Neuronal stem cell (in vitro differentiated cells): ENCODE measurements at places on chromosomes 12 and 14.

GRCh38 chr14:100408350-100409002 is 85.3 kb downstream of the SLC25A47 start:
- DNase-seq: no peak

DNA sequence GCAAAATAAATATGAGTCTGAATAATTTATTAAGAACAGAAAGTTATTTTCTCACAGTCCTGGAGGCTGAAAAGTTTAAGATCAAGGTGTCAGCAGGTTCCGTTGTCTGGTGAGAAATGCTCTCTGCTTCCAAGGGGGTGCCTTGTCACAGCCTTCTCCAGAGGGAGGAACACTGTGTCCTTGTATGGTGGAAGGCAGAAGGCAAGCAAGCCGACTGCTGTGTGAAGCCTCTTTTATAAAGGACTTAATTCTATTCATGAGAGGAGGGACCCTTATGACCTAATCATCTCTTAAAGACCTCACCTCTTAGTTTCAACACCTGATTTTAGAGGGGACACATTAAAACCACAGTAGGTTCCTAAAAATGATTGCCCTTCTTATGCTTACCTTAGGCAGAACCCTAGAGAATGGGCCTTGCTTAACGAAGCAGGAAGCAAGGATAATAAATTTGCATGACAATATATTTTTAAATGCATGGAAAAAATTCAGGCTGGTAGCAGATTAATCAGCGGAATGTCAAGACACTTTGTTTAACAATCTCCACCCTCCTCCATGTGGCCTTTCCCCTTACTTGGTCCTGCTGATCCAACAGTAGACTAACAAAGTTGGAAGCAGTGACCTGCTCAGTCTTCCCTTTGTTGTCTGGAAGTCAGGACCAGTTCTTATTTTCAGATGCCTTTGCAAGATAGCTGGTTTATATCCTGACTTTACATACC is 154.9 kb downstream of the DYRK2 start:
- DNase-seq: no peak

DNA sequence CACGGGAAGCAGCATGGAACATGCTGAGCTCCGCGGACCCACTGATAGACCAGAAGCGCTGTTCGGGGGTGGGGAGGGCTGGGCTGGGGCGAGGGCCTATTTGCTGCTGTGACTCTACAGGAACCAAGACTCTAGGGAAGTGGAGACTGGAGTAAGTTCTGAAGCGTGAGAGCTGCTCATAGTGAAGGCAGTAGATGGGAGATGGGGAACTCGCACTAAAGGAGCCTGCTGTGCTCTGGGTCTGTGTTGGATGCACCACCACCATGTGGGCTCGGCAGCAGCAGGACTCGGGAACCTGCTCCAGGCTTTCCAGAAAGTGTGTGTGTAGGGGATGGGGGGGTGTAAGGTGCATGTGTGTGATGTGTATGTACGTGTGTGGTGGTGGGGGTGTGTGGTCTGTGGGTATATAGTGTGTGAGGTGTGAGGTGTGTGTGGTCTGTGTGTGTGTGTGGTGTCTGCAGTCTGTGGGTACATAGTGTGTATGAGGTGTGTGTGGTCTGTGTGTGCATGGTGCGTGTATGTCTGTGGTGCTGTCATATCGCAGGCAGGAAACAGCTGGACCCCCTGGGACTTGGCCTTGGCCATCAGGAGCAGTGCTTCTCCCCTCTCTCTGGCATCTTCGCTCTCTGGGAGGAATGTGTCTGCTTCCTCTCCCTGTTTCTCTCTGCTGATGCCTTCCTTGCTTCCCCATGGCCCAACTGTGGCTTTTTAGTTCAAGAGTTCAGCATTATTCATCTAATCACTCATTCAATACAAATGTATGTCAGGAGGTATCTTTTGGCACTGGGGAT is 378.9 kb downstream of the FUT8 start:
- no peak for DNase-seq

DNA sequence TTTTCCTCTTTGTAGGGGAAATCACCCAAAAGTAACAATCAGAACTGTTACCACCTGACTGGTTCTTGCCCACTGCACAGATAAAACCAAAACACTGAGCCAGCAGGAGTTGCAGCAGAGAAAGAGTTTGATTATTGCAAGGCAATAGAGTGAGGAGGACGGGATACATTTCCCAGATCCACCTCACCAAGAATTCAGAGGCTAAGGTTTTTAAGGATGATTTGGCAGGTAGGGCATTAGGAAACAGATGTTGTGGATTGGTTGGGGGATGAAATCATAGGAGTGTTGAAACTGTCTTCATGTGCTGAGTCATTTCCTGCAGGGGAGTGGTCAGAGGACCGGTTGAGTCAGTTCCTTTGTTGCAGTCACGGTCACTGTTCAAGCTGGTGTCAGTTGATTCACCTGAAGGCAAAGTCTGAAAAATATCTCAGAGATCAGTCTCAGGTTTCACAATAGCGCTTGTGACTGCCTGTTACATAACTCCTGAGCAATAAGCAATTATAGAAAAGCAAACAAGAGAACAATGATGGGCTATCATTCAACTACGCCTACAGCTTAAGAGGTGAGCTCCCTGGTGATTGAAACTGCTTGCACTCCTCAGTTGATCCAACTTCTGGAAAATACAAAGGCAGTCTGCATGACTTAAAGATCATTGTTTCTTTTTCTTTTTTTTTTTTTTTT is 20.3 kb upstream of the AMN1 start:
- no peak for DNase-seq

DNA sequence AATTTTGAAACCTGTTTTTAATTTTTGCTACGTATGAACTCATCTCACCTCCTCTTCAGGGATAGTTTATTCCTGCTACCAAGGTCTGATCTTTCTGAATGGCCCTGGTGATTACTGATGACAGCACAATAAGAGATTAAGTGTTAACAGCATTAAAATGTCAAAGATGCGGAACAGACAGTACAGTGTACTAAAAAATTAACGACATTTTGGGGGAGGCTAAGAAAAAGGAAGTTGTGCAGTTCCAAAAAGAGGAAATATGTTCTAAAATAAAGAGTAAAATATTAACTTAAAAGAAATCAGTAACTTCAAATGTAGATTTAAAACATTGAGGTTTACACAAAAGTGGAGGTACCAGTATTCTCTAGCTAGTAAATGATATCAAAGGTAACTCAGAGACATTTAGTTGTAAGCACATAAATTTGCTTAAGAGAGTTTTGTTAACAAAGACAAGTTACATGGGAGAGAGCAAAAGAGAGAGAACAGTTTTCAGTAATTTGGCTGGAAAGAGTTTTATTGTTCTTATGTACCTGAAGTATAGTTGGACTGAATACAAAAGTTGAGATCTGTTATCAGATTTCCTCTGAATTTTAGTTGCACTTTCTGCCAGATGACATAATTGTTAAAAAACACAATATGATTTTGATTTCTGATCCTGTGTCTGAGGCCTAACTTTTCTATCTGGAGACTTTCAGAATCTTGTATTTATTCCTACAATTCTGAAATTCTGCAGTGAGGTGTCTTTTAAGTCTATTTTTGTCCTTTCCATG is 4.2 kb upstream of the CLECL1 start:
- DNase-seq: no peak

GRCh38 chr12:62692884-62693283 is 226.3 kb downstream of the MON2 start:
- DNase-seq: no peak

DNA sequence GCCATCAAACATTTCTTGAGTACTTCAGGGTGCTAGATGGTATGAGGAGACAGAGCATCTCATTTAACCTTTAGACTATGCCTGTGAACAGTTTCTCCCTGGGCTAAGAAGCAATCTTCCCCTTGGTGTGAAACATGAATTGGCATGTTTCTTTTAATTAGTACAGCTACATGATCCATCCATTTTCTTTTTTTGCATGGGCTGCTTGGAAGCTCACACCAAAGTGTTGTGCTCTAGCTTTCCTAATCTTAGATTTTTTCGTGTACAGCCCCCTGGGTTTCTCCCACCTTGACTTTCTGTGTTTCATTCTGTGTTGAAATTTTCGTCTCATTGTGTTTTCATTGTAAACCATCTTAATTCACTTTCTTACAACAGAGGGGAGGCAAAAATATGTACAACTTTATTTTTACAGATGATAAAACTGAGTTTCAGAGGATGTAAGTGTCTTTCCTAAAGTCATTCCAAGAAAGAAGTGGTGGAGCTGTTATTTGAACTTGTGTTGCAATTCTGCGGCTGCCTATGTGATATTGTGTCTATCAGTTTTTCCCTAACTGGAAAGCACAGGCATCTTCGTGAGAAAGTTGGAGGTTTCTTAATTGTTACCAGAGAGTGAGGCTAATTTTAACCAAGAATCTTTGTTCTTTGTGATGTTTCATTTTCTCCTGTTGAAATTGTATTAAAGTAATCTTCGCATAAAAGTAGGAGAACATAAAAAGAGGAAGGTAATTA is 64.5 kb downstream of the DAAM1 start:
- no peak for DNase-seq

GRCh38 chr12:111927346-111927745 is 85.3 kb downstream of the MAPKAPK5 start:
- no peak for DNase-seq

DNA sequence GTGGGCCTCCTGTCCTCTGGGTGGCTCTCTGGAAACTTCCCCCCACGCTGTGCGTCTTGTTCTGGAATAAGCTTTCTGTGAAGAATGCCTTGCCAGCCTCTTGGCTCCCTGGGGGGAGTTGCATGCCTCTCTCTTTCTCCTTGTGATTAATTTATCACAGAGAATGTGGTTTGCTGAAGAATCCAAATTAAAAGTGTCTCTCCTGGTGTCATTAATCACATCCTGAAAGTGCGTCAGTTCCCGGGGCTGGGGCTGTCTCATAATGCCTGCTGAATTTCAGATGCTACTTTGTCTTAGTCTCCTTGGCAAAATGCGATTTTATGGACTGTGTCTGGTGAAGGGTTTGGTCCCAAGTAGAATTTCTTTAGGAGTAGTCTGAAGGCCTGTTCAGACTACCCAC is 787.7 kb upstream of the TMEM132C start:
- DNase-seq: no peak

- no peak for DNase-seq
Observed at GRCh38 chr14:62654641-62655040, 390.6 kb downstream of the KCNH5 start.

DNA sequence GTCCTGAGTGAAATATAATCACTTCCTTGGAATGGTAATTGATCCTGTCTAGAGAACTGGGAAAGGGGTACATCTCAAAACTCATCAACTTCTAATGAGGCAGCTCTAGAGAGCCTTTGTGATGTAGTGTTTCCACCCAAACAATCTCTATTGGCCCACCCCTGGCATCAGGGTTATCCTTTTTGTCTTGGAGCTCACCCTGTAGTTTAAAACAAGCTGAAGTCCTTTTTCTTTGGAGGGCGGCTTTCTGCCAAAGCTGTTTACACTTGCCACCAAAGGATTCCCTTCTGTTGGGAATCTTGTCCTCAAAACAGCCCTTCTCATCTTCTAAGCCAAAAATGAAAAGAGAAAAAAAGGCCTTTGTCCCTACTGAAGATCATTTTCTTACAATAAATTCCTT is 60.6 kb upstream of the GTF2A1 start:
- no peak for DNase-seq

GRCh38 chr12:93089805-93090569 is 160.9 kb upstream of the EEA1 start:
- no peak for DNase-seq

DNA sequence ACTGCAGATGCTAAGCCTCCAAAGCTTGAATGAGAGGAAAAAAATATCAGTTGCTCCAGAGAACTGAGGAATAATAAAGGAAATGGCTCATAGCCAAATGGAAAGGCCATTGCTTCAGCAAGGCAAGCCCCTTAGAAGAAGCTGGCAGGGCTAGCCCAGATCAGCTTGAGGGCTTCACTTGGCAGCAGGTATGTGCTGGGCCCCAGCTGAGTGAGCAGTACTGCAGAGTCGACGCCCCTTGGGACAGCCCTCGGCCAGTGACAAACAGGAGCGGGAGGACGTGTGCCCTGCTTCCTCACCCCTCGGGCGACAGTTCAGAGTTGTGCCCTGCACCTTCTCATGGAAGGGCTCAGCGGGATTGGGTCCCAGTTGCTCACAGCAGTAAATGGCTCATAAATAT is 1031.2 kb upstream of the TMEM132C start:
- no peak for DNase-seq

GRCh38 chr14:100187247-100187833 is 27.9 kb upstream of the DEGS2 start:
- DNase-seq: no peak

GRCh38 chr12:27672643-27673042 is 23.6 kb upstream of the REP15 start:
- DNase-seq: no peak

DNA sequence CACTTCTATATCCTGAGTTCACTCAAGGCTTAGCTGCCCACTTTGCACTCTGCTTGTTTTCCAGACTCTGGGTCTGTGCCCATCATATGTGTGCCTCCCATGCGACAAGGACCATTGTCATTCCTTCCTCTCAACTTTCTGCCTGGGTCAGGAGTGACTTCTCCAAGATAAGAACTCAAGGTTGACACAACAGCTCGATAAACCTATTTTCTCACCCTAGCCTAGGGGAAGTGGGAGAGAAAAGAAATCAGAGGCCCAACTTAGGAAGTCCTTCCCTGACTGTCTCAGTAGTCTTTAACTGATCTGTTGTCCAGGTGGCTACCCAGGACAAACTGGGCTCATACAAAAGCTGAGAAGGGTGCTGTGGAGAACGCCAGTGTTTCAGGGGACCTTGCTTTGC is 1.7 kb downstream of the SMUG1 start:
- DNase-seq: no peak

GRCh38 chr12:130672089-130672820 is 43.8 kb downstream of the RIMBP2 start:
- DNase-seq: no peak

- no peak for DNase-seq
Observed at GRCh38 chr12:71243370-71243769, 85.6 kb upstream of the TSPAN8 start.

- no peak for DNase-seq
Observed at GRCh38 chr12:57613427-57614109, 2.3 kb downstream of the ARHGEF25 start.
